LHCN-M2 (cell line): ENCODE measurements at places on chromosomes 11 and 22. TPM values are rescaled to one million over a fixed set of nuclear protein-coding genes. Genes with fewer than 3 reads are reported as not detected.

Gene PIH1D2
- 1.5 and 2.0 TPM in 2 replicates for total RNA-seq

Gene IFITM10
- 12.6 and 20.1 TPM in 2 replicates for total RNA-seq

DNA sequence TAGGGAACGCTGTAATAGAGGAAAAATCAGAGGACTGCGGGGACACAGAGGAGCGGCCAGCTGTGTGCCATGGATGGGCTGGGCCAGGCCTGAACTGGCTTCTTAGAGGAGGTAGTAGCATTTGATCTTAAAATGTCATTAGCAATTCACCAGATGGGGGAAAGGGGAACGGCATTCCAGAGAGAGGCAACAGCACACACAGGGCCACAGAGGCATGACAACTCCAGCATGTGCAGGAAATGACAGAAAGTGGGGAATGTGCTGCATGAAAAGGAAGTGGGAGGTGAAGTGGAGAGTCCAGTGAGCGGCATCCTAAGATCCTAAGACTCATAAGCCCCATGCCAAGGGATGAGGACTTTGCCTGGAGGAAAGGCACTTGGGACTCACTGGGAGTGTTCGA, 69.0 kb downstream of the UBASH3B start:
- DNase-seq = no peak

DNA sequence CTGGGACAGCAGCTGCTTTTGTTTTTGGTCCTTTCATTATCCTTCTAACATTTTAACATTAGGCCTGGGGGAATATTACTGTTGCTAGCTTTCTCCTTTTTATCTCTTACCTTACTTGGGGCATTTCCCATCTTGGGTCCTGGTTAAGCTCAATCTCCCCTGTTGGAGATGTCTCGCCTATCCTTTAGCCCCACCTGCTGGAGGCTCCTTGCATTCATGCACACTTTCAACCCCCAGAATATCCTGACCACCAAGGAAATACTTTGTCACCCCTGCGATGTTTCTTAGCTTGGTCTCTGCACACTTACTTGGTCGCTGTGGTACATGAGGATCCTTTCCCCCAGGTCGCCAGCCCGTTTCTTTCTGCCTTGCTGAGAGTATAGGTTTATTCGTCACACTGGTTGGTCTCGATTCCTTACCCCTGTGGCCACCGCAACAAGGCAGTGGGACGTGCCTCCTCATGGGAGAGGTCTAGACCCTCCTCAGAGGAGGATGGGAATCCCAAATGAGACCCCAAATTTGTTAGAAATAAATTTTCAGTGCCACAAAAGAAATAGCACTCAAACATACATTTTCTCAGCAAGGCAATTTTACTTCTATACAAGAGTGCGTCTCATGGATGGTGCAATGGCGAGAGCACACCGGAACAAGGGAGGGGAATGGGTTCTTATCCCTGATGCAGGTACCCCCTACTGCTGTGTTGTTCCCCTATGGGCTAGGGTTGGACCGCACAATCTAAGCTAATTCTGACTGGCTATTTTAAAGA, 5.4 kb upstream of the TXN2 start:
- DNase-seq = peak; percentile 53

GRCh38 chr11:128756469-128756868, 62.6 kb downstream of the FLI1 start:
- no peak for DNase-seq
